ENCODE measurements at places on chromosomes 1 and 21. TPM values are rescaled to one million over a fixed set of nuclear protein-coding genes. Genes with fewer than 3 reads are reported as not detected.

MAP10 gene
- 0.98 TPM for total RNA-seq

OR2AK2 gene
- not detected for total RNA-seq

SLFNL1 gene
- total RNA-seq = 0.02 TPM

BMP8B gene
- 5.9 TPM for total RNA-seq

ADAMTS5 gene
- not detected for total RNA-seq

ATXN7L2 gene
- total RNA-seq = 1.8 TPM
